ENCODE measurements at places on chromosomes 3 and 15. TPM values are rescaled to one million over a fixed set of nuclear protein-coding genes. Genes with fewer than 3 reads are reported as not detected.

The RASL12 gene
- not detected for total RNA-seq

The IDH3A gene
- total RNA-seq, result 66.2 TPM

The GABRR3 gene
- total RNA-seq, result not detected

The INKA1 gene
- total RNA-seq, result 2.8 TPM

The CCRL2 gene
- total RNA-seq, result not detected

The LRRC31 gene
- total RNA-seq, result not detected

The GPR176 gene
- 60.0 TPM for total RNA-seq

The GOLGA8O gene
- total RNA-seq, result not detected

The SST gene
- not detected for total RNA-seq

The TMEM212 gene
- not detected for total RNA-seq

The BHLHE40 gene
- total RNA-seq, result 91.4 TPM

The FGD5 gene
- not detected for total RNA-seq

The C2CD4A gene
- 0.26 TPM for total RNA-seq

The SERPINI2 gene
- not detected for total RNA-seq

The LARP6 gene
- total RNA-seq, result 45.4 TPM

The IREB2 gene
- total RNA-seq, result 17.1 TPM

DNA sequence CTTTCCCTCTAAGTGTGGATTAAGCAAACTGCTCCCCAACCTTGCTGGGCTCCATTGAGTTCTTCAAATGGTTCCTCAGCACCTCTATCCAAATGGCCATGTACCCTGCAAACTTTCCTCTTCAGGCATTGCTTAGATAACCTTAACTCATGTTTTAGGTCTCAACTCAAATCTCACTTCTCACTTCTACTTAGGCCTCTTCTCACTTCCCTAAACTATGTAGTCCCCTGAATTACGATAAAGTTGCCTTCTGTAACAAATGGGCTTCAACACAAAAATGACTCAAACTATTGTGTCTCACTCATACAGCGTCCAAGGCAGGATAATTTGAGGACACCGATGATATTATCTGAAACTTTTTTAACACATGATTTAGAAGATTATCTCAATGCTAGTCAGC is 62.4 kb upstream of the STAC start:
- no peak for DNase-seq

DNA sequence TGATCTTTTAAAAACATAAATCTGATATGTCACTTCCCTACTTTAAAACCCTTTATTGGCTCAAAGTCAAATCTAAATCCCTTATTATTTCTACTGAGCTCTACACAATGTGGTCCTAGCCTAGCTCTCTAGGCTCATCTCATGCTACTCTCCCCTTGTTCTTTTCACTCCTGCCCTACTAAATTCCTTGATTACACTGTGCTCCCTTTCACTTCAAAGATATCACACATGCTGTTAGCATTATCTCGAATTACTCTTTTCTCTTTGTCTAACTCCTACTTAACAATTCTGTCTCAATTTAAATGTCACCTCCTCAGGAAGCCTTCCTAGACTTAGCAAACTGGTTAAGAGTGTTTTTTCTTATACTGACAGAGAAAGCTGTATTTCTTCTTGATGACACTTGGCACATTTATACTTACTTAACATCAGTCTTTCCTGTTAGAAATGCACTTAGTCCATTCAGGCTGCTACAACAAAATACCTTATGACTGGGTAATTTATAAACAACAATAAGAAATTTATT is 102.0 kb downstream of the SCAPER start:
- no peak for DNase-seq

GRCh38 chr15:61422773-61423172 is 193.7 kb upstream of the RORA start:
- DNase-seq, result no peak

GRCh38 chr3:189053322-189053721 is 118.4 kb upstream of the TPRG1 start:
- no peak for DNase-seq

GRCh38 chr3:127899200-127899599 is 15.8 kb upstream of the KBTBD12 start:
- DNase-seq, result no peak

- DNase-seq, result no peak
Observed at GRCh38 chr3:139394116-139394515, 4.7 kb upstream of the COPB2 start.

- DNase-seq, result no peak
Observed at GRCh38 chr3:149460117-149460516, 14.4 kb upstream of the TM4SF4 start.

DNA sequence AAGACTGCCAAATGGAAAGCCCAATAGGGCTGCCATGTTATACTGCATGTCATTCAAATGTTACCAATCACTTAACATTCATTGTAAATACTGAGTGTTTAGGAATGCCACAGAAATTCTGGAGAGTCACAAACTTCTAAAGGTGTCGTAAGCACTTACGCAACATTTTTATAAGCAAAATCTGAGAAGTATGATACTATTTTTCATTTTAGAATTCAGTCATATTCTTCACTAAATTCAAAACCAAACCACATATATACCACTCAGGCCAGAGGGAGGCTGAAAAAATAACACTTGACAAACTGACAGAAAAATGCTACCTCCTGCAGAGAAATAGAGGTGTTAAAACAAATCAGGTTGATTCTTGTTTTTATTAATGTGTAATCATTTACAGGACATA is 89.8 kb downstream of the THBS1 start:
- no peak for DNase-seq

- no peak for DNase-seq
Observed at GRCh38 chr3:57080171-57080570, 19.7 kb downstream of the SPATA12 start.

GRCh38 chr15:35019404-35020327 is 31.6 kb upstream of the ZNF770 start:
- peak; percentile 44 for DNase-seq

GRCh38 chr15:88894819-88895767 is at the start of gene HAPLN3:
TSS of gene HAPLN3 (minus strand) at chr15:88895544. CDS start at chr15:88887298, 8,246 bp downstream.
- no peak for DNase-seq

DNA sequence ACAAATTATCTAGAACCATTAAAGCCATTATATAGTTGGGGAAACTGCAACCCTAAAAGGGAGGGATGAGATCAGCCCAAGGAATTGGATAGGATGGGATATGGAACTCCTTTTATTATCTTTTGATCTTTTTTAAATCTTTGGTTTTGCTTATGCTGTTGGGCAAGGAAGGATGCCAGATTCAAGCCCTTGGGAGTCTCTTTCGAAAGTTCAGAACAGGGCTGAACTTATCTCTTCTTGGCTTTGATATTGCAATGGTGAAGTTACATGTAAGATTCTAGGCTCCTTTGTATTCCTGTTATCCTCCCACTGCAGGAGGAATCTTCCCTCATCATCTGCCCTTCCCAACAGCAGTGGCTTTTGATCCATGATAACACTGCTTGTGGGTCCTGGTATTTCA is 10.0 kb upstream of the SLC22A13 start:
- DNase-seq, result no peak

GRCh38 chr3:166060789-166061479 is 223.7 kb upstream of the BCHE start:
- DNase-seq, result no peak

GRCh38 chr3:111277226-111277625 is 205.6 kb downstream of the NECTIN3 start:
- DNase-seq, result peak; percentile 33

- DNase-seq, result no peak
Observed at GRCh38 chr3:52091586-52092270, 35.4 kb upstream of the DUSP7 start.

DNA sequence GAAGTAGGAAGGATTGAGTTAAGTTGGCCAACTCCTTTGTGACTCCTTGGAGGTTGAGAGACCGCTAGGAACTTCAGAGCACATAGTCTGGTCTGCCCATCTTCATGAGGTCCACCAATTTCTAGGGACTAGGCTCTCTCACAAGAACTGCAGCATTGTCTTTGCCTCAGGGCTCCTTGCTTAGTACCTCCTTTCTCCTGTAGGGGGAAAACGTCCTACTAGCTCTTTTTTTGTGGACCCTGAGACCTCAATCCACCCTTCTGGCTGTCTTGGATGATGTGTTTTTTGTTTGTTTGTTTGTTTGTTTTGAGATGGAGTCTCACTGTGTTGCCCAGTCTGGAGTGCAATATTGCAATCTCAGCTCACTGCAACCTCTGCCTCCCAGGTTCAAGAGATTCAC is 21.6 kb downstream of the REC114 start:
- DNase-seq, result peak; percentile 1

DNA sequence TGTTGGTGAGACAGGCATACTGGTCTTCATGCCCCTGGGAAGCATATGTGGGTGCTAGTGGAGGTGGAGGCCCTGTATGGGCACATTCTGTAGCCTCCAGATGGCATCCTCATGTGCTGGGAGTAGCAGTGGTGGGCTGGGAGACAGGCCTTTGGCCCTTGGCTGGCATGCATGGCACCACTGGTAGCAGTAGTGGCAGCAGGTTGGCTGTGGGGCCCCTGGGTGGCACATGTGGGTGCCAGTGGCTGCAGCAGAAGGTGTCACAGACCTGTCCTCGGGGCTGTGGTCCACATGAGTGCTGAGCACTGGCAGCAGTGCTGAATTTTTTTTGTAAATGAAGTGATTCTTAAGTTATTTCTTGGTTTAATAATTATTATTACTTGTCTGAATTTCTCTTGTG is 71.2 kb downstream of the TNFAIP8L3 start:
- no peak for DNase-seq

GRCh38 chr3:16721494-16721893 is 116.3 kb upstream of the DAZL start:
- DNase-seq, result no peak

GRCh38 chr3:170076715-170077238 is 39.0 kb downstream of the GPR160 start:
- peak; percentile 10 for DNase-seq

GRCh38 chr3:3145831-3146230 is 19.1 kb downstream of the TRNT1 start:
- DNase-seq, result no peak

GRCh38 chr3:85433319-85433718 is 474.5 kb downstream of the CADM2 start:
- no peak for DNase-seq

GRCh38 chr15:65362491-65362890 is 15.3 kb downstream of the IGDCC3 start:
- DNase-seq, result no peak

DNA sequence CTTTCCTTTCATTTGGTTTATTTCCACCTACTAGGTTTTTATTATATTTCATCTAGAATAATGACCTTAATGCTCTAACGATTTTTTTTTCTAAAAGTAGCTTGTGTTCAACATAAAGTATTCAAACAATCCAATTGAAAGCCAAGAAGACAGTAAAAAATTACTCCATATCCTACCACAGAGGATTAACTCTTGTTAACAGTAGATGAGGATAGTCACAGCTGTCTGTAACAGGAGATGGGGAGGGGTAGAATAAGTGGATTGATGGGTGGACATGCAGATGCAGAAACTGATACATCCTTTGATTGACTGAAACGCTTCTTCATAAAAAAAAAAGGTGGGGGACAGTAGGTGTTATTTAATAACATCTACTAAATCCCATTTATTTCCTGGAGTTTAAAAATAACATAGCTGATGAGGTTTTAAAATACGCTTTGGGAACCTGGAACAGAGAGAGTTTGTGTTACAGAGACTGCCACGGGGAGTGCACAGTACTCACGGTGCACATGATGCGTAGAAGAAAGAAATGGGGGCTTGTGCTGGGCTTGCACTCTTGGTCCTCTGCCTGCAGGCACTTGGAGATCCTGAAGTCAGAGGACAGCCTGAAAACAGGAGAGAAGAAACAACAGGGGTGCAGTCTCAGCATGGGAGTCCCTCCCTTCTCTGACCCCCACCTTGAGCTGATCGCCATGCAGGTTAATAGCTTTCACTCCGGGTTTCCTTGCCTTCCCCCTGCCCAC is 226.7 kb downstream of the THSD4 start:
- DNase-seq, result no peak

GRCh38 chr3:7518456-7518855 is 657.5 kb downstream of the GRM7 start:
- no peak for DNase-seq

- DNase-seq, result peak; percentile 22
Observed at GRCh38 chr15:79994615-79995014, 23.6 kb upstream of the BCL2A1 start.

- DNase-seq, result peak; percentile 35
Observed at GRCh38 chr3:172591876-172592771, 68.9 kb upstream of the TNFSF10 start.

Measured in A172 (cell line).